Kidney tubule cell (primary cell): ENCODE measurements at places on chromosomes 4 and X.

GRCh38 chrX:41661366-41662095, 27.2 kb upstream of the GPR34 start:
- peak; percentile 30 for DNase-seq

GRCh38 chr4:121336706-121337105, 44.1 kb downstream of the QRFPR start:
- peak; percentile 28 for DNase-seq

- DNase-seq = no peak
Measured at GRCh38 chrX:11702965-11703631, 37.4 kb upstream of the ARHGAP6 start.

- DNase-seq = no peak
Measured at GRCh38 chrX:131827935-131828334, 195.2 kb upstream of the STK26 start.

- no peak for DNase-seq
Measured at GRCh38 chr4:41597494-41597893, 59.5 kb downstream of the LIMCH1 start.

- no peak for DNase-seq
Measured at GRCh38 chr4:166259081-166259480, 386.0 kb downstream of the TLL1 start.

DNA sequence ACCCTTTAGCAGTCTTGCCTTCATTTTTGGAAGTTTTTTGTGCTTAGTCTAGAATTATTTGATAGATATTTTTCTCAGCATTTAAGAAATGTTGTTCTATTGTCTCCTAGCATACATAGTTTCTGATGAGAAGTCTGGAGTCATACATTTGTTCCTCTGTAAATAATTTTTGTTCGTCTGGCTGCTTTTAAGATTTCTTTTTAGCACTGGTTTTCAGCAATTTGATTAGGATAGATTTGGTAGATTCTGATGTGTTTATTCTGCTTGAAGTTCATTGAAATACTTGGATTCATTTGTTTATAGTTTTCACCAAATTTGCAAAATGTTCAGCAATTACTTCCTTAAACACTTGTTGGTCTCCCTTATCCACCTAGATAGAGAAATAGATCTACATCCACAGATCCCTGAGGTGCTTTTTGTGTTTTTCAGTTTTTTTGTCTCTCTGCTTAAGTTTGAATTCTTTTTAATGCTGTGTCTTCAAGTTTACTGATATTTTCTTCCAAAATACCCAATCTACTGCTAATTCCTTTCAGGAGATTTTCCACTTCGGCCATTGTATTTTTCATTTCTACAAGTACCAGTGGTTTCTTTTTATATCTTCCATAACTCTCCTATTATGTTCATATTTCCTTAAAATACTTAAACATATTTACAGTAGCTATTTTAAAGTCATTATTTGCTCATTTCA, 64.9 kb downstream of the ABLIM2 start:
- DNase-seq = no peak

- DNase-seq = no peak
Measured at GRCh38 chr4:5973486-5974220, 44.6 kb downstream of the C4orf50 start.

GRCh38 chrX:68794461-68794860, 34.4 kb upstream of the EFNB1 start:
- DNase-seq = no peak

DNA sequence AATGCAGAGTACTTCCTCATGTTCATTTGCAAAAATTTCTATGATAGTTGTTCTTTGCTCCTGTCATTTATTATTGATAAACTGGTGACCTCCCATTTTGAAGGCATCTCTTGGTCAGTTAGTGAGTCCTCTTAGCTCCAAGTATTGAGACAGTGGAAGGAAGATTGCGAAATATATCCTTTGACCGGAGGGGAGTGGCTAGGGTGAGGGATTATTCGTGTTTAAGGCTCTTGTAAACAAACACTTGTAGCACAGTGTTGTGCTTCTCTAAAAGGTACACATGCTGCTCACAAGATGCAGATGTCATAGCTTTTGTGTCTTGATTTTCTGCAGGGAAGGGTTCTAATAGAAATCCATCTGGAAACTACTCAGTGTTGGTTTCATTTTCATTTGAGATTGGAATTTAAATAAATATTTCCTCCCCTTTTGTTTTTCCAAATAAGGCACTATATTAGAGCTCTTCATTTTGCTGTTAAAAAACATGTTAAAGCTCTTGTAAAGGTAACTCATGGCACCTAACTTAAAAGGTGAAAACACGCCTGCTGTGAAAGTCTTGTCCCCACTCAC, 21.8 kb downstream of the TXLNG start:
- no peak for DNase-seq

- no peak for DNase-seq
Measured at GRCh38 chr4:151430740-151431457, 21.9 kb downstream of the FHIP1A start.

DNA sequence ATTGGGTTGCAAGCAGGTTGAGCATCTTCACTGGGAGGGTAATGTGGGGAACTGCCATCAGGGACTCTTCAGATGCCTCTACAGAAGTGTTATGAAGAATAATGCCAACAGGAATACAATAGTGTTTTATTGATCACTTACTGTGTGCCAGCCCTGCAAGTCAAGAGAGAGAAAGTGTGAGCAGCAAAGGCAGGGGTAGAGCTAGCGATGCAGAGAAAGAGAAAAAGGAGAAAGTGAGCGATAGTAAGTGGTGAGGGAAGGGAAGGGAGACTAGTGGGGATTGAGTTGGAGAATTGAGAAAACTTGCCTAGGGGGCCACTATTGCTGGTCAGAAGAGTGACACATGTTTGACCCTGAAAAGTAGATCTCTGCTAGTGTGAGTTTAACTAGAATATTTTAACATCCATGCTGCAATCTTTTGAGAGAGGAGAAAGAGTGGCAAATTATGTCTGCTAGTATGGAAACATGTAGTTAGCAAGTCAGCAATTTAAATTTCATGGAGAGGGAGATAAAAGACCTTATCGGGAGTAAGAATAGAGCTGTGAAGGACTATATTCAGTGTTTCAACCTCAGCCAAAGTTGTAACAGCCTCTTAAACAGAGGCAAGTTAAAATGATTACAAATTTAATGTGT, 12.2 kb downstream of the AFF1 start:
- DNase-seq = no peak

DNA sequence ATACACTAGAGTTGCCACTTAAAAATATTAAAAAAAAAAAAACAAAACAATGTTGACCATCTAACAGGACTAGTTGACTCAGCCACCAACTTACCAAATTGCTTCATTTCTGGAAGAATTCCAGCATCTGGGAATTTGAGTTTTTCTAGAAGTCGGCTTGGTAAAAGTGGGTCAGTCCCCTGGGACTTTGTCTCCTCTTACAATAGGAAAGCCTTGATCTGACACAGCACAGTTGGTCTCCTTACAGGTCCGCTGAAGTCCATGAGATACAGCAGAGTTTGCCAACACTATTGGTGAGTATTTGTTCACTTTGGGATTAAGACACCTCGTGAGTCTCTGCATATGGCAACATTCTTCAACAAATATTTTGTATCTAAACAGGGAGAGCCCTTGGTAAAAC, 18.2 kb upstream of the DDIT4L start:
- peak; percentile 30 for DNase-seq
